ENCODE measurements at places on chromosomes 1 and 21.
A peak's percentile ranks its signal among the peaks of the same experiment; 100 is the strongest.

DNA sequence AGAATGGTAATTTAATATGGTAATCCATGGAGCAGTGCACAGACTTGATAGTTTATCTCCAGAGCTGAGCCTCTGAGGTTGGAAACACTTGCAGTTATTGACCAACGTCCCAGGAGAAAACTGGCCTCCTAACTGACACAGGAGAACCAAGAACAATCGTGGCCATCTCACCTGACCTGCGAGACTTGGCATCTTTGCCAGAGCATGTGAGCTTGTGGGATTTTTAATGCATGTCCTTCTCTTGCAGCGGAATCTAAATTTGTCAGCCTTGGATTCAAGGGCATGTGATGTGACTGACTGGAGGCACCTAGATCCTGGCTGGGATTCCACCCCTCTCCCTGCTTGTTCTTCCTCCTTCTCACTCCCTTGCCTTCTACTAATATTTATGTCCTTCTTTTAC is 27.8 kb upstream of the SLC26A9 start:
- no peak for DNase-seq

GRCh38 chr1:33390542-33390941 is 40.4 kb downstream of the PHC2 start:
- DNase-seq: no peak

GRCh38 chr1:58574816-58575215 is 2.2 kb downstream of the TACSTD2 start:
- no peak for DNase-seq

GRCh38 chr1:232621050-232621449 is 8.9 kb downstream of the SIPA1L2 start:
- no peak for DNase-seq

DNA sequence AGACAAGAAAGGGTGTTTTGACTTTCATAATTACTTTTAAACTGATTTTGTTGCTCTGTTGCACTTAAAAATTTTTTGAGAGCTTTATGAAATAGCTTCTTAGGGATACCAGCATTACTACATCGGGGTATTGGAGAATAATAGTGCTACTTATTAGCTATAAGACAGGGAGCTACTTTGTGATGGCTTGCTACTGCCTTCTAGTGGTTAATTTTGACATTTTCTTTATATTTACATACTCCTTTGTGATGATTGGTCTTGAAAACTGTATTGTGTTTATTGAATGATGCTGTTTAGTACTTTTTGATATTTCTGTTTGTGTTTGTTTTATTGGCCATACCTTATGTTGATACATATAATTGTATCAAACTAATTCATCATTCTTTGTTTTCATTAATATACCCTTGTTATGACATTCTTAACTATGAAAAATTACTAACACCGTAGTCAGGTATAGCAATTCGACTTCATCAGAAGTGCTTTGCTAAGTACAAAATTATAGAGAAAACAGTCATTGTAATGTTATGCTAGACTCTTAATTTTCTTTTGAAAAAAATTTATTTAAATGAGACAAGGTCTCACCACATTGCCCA is 85.5 kb downstream of the CLIC4 start:
- peak; percentile 64 for DNase-seq

GRCh38 chr1:96472471-96472870 is 249.1 kb upstream of the PTBP2 start:
- no peak for DNase-seq

GRCh38 chr1:54996869-54997710 is 1.6 kb upstream of the BSND start:
- no peak for DNase-seq

DNA sequence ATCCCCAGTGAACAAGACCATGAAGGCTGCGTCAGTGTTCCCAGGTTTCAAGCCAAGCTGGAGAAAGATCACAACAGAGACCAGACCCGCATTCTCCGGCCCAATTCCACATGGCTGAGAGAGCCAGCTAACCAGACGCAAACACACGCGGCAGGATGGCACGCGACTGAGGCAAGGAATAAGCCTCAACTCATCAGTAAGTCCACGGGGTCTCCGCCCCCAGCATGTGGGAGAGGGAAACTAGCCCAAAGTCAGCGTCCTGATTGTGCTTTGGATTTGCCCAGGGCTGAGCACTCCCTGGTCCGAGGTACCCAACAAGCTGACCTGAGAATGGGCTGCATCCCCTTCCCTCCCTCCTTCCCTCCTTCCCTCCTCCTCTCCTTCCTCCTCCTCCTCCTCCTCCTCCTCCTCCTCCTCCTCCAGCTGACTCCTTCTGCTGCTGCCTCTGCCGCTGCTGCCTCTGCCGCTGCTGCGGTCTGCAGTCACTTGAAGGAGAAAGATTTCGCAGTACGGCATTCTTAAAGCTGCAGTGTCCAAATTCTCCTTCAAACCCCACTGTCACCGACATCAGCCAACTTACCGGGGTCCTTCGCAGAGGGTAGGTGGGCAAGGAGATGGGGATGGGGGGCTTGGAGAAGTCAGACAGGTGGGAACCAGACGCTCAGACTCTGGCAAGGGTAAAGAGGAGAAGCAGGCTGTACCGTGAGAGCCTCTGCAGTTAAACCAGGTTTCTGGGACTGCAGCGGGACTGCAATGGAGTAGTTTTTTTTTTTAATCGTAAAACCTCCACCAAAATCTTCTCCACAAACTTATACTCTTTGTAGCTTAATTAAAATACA is 33.0 kb upstream of the H6PD start:
- no peak for DNase-seq

GRCh38 chr21:29351691-29352090 is 53.0 kb downstream of the BACH1 start:
- DNase-seq: no peak

- DNase-seq: no peak
These were observed 1.2 kb downstream of the OR2T1 start for GRCh38 chr1:248404024-248404423.

DNA sequence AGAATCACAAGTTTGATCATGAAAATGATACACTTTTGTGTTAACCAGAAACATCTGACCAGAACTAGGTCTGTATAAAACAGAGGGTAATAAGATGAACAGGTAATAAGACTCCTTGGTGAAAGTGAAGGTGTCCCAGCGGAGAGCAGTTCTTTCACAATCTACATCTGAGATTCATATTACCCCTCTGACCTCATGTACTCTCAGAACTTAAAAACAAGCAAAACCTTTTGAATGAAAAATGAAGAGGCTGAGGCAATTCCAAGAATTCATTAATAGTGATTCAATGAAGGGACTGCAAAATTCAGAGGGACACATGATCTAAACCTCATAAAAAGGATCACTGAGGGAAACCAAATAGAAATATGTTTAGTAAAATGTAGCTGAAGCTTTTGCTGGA is 10.9 kb upstream of the MPZL1 start:
- no peak for DNase-seq

DNA sequence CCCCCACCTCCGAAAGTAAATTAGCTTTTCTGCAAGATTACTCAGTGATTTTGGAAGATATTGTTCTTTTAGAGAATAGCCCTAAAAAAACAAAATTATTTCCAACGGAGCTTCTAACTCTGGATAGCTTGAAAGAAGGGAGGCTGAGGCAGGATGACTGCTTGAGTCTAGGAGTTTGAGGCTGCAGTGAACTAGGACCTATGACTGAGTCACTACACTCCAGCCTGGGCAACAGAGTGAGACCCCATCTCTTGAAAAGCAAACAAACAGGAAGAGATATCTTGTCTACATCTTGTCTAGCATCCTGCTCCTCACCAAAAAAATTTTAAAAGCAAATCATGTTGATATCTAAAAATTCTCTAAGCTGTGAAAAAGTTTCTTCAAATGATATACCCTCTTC is 42.2 kb upstream of the CPLANE2 start:
- DNase-seq: no peak
